ENCODE measurements at places on chromosomes 12 and 14.

- DNase-seq, result no peak
These were observed 29.5 kb downstream of the MEG3 start for GRCh38 chr14:100855256-100855930.

GRCh38 chr12:23576372-23576771 is 373.1 kb downstream of the SOX5 start:
- DNase-seq, result no peak

GRCh38 chr12:6039894-6040601 is 84.4 kb downstream of the VWF start:
- peak; percentile 34 for DNase-seq

DNA sequence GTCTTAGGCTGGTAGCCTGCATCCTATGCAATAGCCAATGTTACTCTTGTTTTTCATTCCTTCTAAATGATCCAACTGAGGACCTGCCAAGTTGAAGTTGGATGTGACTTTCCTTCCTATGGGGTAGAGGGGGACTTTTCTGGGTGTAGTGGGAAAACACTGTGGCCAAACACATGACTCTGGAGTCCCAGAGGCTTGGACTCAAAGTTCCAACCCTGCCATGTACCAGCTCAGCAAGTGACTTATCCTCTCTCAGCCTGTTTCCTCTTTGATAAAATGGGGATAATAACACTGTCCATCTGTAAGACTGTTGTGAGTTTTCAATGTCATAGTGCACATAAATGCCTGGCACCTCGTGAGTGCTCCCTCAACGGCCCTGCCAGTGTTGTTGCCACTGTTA is 97.0 kb downstream of the ZFP36L1 start:
- no peak for DNase-seq

DNA sequence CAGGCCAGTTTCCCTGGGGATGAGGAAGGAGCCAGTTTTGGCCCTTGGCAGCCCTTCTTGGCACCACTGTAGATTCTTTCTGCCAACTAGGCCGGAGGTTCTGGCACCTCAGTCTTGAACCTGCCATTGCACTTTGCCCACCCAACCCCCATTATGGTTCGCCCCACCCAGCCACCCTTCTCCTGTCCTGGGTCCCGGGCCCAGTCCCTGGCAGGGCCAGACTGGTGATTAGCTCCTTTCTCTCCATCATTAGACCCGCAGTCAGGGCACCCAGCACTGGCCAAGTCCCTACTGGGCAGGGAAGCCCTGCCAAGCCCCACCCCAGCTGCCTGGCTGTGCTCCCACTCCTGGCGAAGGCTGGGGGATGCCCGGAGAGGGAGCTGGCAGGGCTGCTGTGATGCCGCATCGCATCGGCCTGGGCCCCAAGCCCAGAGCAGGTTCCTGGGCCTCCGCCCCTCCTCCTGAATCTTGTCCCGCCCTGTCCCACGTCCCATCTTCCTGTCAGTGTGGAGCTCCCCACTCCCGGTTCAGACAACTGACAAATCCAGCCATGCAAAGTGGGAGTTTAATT is 9.8 kb downstream of the FAM222A start:
- no peak for DNase-seq

DNA sequence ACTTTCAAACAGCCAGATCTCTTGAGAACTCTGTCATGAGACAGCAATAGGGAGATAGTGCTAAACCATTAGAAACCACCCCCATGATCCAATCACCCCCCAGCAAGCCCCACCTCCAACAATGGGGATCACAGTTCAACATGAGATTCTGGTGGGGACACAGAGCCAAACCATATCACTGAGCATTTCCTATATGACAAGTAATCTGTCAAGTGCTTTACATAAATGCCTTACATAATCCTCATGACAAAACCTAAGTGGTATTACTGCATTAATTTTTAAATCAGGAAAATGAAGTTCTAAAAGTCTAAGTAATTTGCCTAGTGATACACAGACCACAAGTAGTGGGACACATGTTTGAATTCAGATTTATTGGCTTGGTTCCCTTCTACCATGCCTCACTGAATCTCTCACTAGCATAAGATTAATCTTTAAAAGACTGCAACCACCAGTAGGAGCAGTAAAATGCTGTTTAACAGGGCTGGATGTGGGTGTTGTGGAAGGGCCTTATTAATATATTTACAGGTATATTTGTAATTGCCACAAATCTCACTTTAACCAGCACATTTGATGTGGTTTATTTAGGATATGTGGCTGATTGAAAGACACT is 323.1 kb upstream of the FBXO33 start:
- no peak for DNase-seq

- DNase-seq, result no peak
These were observed 11.7 kb upstream of the FLVCR2 start for GRCh38 chr14:75566752-75567151.

GRCh38 chr14:37623426-37623951 is 28.1 kb downstream of the TTC6 start:
- no peak for DNase-seq

DNA sequence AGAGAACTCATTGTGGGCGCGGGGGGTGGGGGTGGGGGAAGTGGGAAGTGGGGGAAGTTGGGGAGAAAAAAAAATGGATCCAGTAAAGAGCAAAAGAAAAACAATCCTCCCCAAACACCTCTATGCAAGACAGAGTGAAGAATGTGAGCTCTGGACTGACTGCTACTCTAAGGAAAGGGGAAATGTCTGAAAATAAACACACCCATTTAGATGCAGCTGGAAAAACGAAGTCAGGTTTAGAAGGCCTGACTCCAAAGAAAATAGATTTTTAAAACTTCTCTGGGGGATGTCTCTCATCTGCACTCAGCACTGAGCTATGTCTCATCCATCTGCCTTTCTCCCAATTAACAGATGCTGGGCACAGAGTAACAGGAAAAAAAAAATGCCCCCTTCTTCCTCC is 904.4 kb downstream of the GALC start:
- DNase-seq, result no peak

DNA sequence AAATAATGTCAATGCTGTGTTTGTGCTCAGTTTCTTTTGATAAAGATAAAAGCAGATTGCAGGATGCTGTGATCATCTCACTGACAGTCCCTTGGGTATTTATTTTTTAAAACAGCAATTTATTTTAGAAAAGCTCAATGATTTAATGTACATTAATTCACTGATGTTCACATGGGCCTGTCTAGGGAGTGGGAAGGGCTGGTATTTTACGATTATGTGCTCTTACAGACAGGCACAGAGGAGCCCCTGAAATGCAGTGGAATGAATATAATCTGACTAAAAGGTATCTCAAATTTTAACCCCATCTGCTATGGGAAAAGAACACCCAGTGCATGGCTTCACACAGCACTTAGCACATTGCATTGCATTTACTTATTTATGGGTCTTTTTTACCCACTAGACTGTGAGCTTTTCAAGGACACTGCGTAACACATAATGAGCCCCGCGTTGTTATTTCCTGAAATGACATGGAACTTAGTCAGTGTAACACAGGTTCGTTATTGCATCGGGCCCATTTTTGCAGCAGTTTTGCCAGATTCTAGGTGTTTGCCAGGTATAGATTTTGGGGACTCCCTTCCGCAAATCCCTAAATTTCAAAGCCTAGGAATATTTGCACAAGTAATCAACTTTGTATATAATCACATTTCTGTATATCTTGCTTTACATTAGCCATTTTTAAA is 425.3 kb upstream of the FBXO33 start:
- no peak for DNase-seq

- no peak for DNase-seq
These were observed 63.7 kb downstream of the ARL1 start for GRCh38 chr12:101343893-101344292.

All from GDM1 (cell line).